ENCODE measurements at places on chromosomes 3 and 15.

- DNase-seq = no peak
These were observed 154.6 kb downstream of the APBA2 start for GRCh38 chr15:29040370-29040751.

DNA sequence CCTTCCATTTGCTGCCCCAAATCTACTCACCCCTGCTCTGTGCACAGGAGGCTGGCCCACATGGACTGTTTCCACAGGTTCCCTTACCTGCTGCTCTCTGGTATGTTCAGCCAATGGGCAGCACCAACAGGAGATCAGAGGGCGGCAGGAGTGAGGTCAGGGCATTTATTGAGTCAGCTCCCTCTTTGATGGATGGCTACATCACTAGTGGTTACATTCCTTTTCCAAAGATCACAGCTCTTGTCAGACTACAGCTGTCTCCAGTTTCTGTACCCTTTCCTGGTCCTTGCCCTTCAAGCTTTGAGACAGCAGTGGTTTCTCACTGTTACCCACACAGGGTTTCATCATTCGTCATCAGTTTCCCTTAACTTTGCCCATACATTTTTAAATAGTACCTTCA is 325.1 kb downstream of the SUCLG2 start:
- DNase-seq = no peak

GRCh38 chr15:58538901-58539300 is 107.1 kb downstream of the LIPC start:
- DNase-seq = no peak

GRCh38 chr3:112755845-112756613 is 90.6 kb downstream of the CD200R1L start:
- no peak for DNase-seq

- no peak for DNase-seq
These were observed 1.9 kb downstream of the RAP2B start for GRCh38 chr3:153163756-153164550.

DNA sequence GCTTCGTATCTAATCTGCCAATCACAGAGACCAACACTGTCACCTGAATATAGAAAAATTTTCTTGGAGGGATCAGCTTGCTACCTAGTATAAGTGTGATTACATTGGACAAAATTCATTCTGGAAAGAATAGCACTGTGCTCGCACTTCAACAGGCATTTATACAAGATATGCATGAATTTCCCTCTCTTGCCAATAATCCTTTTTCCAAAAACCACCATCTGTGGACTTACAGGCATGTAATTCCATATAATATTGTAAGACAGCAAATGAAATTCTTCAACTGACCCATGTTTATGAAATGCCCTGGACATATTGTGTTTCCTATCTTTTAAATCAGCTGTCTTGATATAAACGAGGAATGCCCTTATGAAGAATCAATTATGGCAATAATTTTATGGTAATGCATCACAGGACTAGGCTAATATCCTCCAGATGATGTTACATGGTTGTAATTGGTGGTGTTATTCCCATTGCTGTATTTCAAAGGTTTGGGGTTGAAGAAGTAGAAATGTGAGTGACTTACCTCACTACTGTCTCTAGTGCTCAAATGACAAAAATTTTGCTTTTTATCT is 861.4 kb upstream of the NECTIN3 start:
- DNase-seq = no peak

GRCh38 chr3:112321867-112322652 is 10.9 kb upstream of the CD200 start:
- DNase-seq = no peak

Measured in T-helper 9 cell (primary cell).